T-cell (primary cell): ENCODE measurements at places on chromosomes 4 and X. TPM values are rescaled to one million over a fixed set of nuclear protein-coding genes. Genes with fewer than 3 reads are reported as not detected.

Gene NAP1L2
- 5.8 TPM for total RNA-seq

Gene ZFX
- 66.5 TPM for total RNA-seq

Gene GYPA
- total RNA-seq, result not detected

Gene MED12
- total RNA-seq, result 78.3 TPM

Gene NUDT11
- total RNA-seq, result 1.1 TPM

Gene SUPT20HL1
- total RNA-seq, result not detected

Gene ZFP92
- total RNA-seq, result 0.62 TPM

Gene CXCL13
- total RNA-seq, result not detected

Gene ADGRG4
- total RNA-seq, result not detected

Gene SPANXD
- not detected for total RNA-seq

Gene DOK7
- not detected for total RNA-seq

Gene GJB1
- 0.23 TPM for total RNA-seq

Gene WFS1
- 5.1 TPM for total RNA-seq

Gene SLC10A6
- total RNA-seq, result not detected

Gene RBMXL3
- not detected for total RNA-seq

Gene GAGE13
- total RNA-seq, result not detected

Gene SH2D1A
- 39.0 TPM for total RNA-seq

Gene CXorf49
- total RNA-seq, result not detected

Gene SPANXB1
- total RNA-seq, result not detected

Gene TBC1D8B
- 0.95 TPM for total RNA-seq

Gene CDKL5
- 4.4 TPM for total RNA-seq

Gene GRID2
- total RNA-seq, result 0.13 TPM

Gene CXorf65
- total RNA-seq, result 86.6 TPM

Gene SSX4B
- total RNA-seq, result not detected

Gene NPNT
- total RNA-seq, result 0.88 TPM

Gene STATH
- total RNA-seq, result not detected

Gene PABPC1L2B
- total RNA-seq, result not detected

Gene DDIT4L
- not detected for total RNA-seq

Gene WDR13
- 59.3 TPM for total RNA-seq

Gene ANXA5
- total RNA-seq, result 57.1 TPM

Gene QRFPR
- total RNA-seq, result not detected

Gene ADAM29
- not detected for total RNA-seq

Gene AREG
- 1.1 TPM for total RNA-seq

Gene ADH1A
- not detected for total RNA-seq

Gene VSIG1
- total RNA-seq, result 32.7 TPM

Gene TCEAL7
- not detected for total RNA-seq

Gene NDST4
- not detected for total RNA-seq

Gene LRAT
- not detected for total RNA-seq

Gene TEX13D
- total RNA-seq, result not detected

Gene ASB9
- total RNA-seq, result not detected

Gene ABCG2
- total RNA-seq, result 0.35 TPM

Gene CLDN34
- not detected for total RNA-seq
